ENCODE measurements at places on chromosomes 1 and 21. TPM values are rescaled to one million over a fixed set of nuclear protein-coding genes. Genes with fewer than 3 reads are reported as not detected.

The ADGRL2 gene
- 24.8 TPM for total RNA-seq

The SERPINC1 gene
- not detected for total RNA-seq

The SMPDL3B gene
- total RNA-seq = 0.19 TPM

The S100A7 gene
- not detected for total RNA-seq

The TAL1 gene
- 0.05 TPM for total RNA-seq

The CYP4X1 gene
- 1.3 TPM for total RNA-seq

The ADORA3 gene
- not detected for total RNA-seq

The ASCL5 gene
- total RNA-seq = not detected

The FCRLB gene
- 8.6 TPM for total RNA-seq

The ELF3 gene
- total RNA-seq = 1.7 TPM

The CYYR1 gene
- 0.21 TPM for total RNA-seq

The PROK1 gene
- not detected for total RNA-seq

The GJB4 gene
- 0.53 TPM for total RNA-seq

The DEPDC1 gene
- total RNA-seq = 20.3 TPM

The TRIM17 gene
- total RNA-seq = not detected

The HES3 gene
- total RNA-seq = not detected

The FCRL2 gene
- not detected for total RNA-seq
